SW480 (cell line): ENCODE measurements at places on chromosomes 7 and 10.

DNA sequence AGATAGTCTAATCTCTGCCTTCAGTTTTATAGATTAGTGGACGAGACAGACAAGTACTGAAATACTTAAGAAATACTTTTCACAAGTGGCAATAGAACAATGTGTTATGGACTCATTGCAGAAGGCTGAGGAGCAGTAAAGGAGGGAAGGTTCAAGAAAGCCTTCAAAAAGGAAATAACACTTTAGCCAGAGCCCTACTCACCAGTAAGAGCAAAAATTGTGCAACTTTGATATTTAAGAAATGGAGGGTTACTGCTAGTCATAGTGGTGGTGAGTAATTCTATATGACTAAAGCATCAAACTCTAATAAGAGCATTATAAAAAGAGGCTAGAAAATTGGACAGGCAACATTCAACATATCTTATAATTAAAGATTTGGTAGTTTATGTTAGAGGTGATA, 28.8 kb downstream of the PTPN12 start:
- DNase-seq, result no peak

- no peak for DNase-seq
Measured at GRCh38 chr7:81187753-81188152, 268.9 kb upstream of the SEMA3C start.

DNA sequence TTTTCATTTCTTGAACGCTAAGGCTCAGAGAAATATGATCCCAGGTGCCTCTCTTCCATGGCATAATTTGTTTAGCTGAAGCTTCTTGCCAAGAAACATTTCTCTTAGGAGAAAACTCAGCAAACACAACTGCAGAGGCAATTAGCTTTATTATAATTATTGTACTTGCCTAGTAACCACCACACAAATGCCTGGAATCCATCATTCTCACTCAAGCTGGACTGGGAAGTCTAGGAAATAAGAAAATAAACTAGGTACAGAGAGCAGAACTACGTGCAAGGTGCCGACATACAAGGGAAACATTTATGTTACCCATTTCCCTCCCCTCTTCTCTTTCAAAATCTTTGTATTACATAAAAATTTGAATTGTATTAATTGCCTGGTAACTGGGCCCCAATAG, 15.1 kb downstream of the SLC35B4 start:
- DNase-seq, result no peak

GRCh38 chr7:28378574-28379149, 33.7 kb upstream of the CREB5 start:
- DNase-seq, result no peak

- peak; percentile 48 for DNase-seq
Measured at GRCh38 chr10:48655411-48656240, 29.0 kb upstream of the WDFY4 start.

GRCh38 chr10:120609006-120609405, 152.0 kb downstream of the PLPP4 start:
- no peak for DNase-seq

DNA sequence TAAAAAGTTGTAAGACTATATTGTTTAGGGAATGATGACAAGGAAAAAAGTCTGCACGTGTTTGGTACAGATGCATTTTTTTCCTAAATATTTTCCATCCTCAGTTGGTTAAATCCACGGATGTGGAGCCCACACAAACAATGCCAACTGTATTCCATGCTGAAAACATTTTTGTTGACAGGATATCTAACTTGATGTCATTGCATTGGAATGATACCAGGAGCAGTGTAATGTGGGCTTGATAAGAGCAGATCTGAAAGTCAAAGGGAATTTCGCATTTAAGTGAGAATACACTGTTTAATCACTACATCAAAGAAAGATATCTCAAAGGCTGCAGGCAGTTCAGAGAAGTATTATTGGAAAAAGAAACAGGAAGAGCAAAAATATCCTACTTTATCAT, 49.5 kb upstream of the TMEM140 start:
- DNase-seq, result peak; percentile 5

GRCh38 chr7:2880874-2881533, 36.9 kb upstream of the GNA12 start:
- no peak for DNase-seq

GRCh38 chr7:23105644-23106056, at the start of gene KLHL7:
TSS of gene KLHL7 (plus strand) at chr7:23105785. CDS start at chr7:23106027, 242 bp downstream.
- peak; percentile 97 for DNase-seq

DNA sequence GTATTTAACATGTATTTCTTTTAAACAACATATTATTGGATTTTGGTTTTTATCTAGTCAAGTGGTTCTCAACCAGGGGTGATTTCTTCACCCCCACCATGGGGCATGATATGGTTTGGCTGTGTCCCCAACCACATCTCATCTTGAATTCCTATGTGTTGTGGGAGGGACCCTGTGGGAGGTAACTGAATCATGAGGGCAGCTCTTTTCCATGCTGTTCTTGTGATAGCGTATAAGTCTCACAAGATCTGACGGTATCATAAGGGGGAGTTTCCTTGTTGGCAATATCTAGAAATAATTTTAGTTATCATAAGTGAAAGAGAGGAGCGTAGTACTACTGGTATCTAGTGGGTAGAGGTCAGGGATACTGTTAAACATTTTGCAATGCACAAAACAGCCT, 37.6 kb downstream of the TMEM168 start:
- no peak for DNase-seq

DNA sequence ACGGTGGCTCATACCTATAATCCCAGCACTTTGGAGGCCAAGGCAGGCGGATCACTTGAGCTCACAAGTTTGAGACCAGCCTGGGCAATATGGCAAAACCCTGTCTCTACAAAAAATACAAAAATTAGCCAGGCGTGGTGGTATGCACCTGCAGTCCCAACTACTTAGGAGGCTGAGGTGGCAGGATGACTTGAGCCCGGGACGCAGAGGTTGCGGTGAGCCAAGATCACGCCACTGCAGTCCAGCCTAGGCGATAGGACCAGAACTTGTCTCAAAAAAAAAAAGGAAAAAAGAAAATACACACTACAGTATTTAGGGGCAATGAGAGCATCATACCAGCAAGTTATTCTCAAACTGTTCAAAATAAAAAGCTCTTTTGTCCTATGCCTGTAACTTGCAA, 59.5 kb downstream of the ABI1 start:
- no peak for DNase-seq

- DNase-seq, result no peak
Measured at GRCh38 chr10:101038484-101038883, 7.5 kb downstream of the SFXN3 start.

GRCh38 chr10:3783682-3784432, 1.2 kb downstream of the KLF6 start:
- peak; percentile 71 for DNase-seq

- no peak for DNase-seq
Measured at GRCh38 chr7:132428247-132428919, 147.9 kb downstream of the PLXNA4 start.

- DNase-seq, result no peak
Measured at GRCh38 chr7:109834851-109835250, 1256.1 kb upstream of the LRRN3 start.

GRCh38 chr7:82175319-82175718, 268.3 kb downstream of the CACNA2D1 start:
- DNase-seq, result no peak

- no peak for DNase-seq
Measured at GRCh38 chr7:110454713-110455112, 636.2 kb upstream of the LRRN3 start.

- DNase-seq, result no peak
Measured at GRCh38 chr7:120170834-120171233, 102.1 kb upstream of the KCND2 start.

- no peak for DNase-seq
Measured at GRCh38 chr10:55330486-55330885, 529.5 kb upstream of the PCDH15 start.

DNA sequence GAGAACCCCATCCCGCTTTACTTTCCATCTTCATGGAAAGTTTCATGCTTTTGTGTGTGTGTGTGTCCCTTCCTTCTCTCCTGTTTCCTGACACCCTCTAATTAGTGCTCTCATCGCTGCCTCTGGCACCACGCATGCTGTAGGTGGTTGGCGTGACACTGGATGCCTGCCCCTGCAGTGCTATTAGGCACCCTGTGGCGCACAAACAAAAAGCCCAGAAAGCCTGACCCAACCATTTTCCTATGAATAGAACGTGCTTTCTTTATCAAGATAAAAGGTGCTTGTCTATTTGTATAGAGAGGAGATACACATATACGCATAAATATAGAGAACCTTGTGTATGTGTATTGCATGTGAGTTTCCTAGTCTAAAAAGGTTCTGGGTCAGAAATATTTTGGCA, 120.8 kb upstream of the CDCA7L start:
- DNase-seq, result no peak

GRCh38 chr10:101215397-101216206, 13.7 kb downstream of the LBX1 start:
- no peak for DNase-seq

DNA sequence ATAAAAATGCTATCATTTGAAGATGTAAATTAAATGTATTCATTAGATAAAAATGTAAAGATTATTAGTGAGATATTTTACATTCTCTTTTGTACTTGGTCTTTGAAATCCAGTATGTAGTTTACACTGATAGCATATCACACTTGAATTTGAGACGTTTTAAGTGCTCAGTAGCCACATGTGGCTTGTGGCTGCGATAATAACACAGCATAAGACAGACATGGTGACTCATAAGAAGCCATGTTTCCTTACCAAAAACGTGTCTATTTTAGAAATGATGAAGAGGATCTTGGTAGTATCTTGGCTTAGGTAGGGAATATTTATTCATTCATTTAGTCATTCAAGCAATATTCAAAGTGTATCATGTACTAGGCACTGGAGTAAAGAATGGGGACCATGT, 149.3 kb downstream of the POU6F2 start:
- DNase-seq, result no peak

DNA sequence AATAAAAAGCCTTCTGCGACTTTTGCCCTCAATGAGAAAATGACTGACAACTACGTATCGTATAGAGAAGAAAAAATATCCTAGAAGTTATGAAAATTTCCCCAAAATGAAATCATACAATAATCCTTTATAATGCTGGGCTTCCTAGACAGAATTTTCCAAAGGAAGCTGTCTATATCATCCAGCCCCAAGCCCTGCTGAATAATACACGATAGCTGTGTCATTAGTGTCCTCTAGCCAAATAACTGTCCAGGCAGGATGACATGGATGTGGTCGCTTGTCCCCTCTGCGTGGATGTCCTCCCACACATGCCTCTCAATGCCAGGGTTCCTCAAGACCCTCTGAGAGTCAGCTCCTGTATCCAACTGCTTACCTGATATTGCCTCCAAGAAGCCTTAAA, 61.7 kb upstream of the ECHDC3 start:
- DNase-seq, result no peak

- no peak for DNase-seq
Measured at GRCh38 chr7:64839910-64840309, 45.7 kb downstream of the ZNF138 start.

- no peak for DNase-seq
Measured at GRCh38 chr7:100614308-100614861, 2.0 kb downstream of the MOSPD3 start.

- DNase-seq, result no peak
Measured at GRCh38 chr10:26555719-26556368, 117.7 kb downstream of the APBB1IP start.

DNA sequence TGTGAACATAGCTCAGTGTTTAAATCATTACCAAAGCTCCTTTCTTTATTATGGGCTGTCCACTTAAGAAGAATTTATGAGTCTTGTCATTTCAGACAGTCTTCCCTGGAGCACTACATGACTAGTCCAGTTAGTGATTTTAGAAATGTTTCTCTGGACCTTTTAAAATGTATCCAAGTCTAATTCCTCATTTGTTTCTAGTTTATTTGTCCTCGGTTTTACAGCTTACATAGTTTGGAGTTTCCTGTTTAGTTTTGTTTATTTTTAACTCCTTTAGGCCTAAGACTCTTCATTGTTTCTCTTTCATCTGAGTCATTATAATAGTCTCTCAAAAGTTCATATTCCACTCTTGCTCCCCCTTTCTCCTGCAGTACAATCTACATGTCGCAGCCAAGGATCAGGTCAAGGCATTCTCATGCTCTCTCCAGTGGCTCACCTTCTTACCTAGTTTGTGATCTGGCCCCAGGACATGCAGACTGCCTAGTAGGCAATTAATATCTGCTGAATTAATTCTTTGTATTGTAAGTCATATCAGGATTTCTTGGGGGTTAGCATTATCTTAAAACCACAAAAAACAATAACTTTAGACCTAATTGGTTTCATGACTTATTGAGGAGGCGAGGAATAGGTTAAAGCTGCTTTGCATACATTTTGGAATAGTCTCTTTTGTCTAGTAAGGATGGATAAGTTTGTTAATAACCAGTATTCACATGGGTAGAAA, 93.8 kb downstream of the MAPK8 start:
- DNase-seq, result no peak

DNA sequence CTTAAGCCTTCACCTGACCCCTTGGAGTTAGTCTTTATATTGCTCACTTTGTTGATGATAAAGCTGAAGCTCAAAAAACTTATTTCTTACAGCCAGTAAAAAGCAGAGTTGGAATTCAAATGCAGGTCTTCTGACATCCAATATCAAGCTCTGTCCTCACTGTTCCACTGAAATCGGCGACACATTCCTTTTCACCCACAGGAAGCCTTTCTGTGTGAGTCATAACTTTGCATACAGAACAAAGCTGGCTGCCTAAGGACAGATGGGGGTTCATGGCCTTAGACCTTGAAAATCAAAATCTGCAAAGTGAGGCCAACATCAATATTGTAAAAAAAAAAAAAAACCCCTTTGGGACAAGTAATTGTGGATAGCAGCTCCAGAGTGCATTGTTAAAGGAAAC, 21.8 kb upstream of the AKR1B1 start:
- DNase-seq, result peak; percentile 85

- no peak for DNase-seq
Measured at GRCh38 chr7:149297034-149297755, 35.2 kb downstream of the ZNF783 start.

DNA sequence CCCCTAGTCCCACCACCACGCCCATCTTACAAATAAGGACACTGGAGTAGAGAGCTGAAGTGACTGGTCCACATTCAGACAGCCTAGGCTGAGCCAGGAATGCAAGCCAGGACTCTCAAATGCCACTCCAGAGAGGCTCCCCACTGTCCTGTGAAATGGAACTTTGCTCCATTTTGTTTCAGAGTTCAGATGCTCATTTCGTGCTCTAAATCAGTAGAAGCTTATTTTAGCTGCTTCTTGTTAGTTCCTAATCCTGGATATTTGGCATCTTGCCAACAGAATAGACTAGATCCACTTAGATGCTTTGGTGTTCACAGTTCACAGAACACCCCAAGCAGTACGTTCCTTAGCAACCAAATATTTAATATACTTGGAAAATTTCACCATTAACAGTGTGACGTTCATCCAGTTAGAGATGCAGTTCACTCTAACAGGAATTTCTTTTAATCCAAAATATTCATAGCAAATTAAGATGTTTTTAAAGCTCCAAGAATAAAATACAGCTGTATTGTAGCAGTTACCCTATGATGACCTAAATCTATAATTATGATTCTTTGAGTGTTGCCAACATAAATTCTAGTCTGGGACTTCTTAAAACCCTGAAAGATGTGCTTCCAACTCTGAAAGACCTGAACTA, 7.3 kb downstream of the MMP21 start:
- no peak for DNase-seq

- peak; percentile 96 for DNase-seq
Measured at GRCh38 chr7:20329389-20330238, 1.1 kb upstream of the ITGB8 start.

- peak; percentile 70 for DNase-seq
Measured at GRCh38 chr7:85289279-85289678, 102.4 kb upstream of the SEMA3D start.
